ENCODE measurements at places on chromosomes 4 and X.

DNA sequence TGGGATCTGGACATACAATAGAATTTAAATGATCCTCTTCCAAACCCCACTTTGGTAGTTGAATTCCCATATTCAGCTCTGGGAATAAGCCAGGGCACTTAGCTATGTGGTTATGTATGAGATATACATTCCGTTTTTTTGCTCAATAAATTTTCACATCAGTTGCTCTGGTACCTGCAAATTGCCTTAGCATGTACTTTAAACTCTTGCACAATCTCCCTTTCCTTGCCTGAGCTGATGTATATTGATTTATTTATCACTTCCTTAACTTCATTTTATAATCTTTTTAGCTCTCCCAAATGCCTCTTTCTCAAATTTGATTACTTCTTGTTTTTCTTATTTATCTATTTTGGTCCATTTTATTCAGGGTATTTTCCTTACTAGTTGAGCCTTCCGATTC, 90.1 kb upstream of the AGA start:
- DNase-seq: no peak

DNA sequence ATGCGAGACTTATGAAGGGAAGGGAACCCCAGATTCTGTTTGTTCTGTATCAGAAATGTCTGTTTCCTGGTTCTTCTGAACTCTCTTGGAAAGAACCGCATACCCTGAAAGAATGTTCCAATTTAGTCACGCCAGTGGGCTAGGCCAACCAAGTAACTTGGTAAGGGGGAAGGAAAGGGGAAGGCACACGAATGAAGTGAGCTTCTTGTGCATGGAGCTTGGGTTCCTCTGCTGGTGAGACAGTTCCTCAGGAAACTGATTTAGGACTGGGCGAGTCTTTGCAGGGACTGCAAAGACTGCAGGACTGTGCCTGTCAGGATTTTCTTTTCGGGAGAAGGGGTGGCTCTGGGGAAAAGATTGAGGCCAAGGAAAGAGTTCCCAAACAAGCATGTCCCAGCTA, 35.6 kb downstream of the FRMPD3 start:
- DNase-seq: no peak

- DNase-seq: no peak
Observed at GRCh38 chr4:40193016-40193571, 3.7 kb upstream of the RHOH start.

DNA sequence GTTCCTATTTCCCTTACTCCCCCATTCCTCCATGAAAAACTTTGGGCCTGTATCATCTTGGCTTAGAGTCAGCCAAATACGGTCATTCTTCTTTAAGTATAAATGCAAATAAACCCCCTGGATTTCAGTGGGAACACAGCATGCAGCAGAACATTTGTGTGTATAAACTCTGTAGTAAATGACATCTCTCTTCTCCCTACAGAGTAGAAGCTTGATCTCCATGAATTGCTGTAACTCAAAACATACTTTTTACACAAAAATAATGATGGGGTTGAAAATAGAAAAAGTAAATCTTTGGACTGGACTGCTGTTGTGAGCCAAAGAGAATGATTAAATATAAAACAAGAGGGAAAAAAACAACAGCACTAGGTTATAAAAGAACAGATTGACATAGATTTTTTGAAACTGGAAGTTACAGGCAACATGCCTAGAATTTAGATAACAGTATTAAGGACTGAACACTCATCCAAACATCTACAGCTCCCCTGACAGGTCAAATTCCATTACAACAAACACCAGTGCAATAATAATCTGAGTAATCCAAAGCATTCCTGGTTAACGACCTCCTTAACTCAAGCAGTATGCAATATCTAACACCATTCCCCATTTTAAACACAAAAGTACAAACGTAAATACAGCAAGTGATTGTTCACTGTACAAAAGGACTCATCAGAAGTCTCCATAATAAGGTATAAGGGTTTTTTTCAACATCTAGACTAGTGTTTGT, 30.7 kb downstream of the TSPAN5 start:
- DNase-seq: no peak

- DNase-seq: no peak
Observed at GRCh38 chr4:41835321-41835995, 86.9 kb upstream of the PHOX2B start.

DNA sequence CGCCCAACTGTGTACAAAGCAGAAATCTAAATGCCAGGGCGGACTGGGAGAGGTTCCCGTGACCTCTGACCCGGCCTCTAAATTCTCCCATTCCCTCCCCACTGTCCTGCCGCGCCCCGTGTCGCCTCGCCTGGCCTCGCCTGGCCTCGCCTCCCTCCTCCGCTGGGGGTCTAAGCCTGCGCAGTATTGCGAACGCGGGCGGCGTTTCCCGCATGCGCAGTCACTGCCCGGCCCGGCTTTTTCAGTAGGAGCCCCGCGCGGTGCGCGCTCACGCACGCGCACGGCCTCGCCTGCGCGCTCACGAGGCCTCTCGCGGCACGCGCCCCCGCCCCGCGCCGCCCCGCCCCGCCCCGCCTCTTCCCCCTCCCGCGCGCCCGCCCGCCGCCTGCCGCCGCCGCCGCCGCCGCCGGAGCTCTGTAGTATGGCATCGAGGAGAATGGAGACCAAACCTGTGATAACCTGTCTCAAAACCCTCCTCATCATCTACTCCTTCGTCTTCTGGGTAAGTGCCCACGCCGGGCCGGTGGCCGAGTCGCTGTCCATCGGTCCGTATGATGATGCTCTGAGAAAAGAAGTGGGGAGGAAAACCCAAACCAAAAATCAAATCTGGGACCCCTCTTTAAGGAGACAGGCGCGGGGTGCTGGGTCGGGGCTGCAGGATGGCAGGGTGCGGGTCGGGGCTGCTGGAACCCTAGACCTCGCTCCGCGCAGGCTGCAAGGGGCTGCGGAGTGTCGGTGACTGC, at the start of gene TSPAN7:
Gene TSPAN7 (plus strand): TSS at position 417 of the 743 bp plus-strand sequence. CDS start 5 bp downstream, at position 422.
- DNase-seq: peak; percentile 77

DNA sequence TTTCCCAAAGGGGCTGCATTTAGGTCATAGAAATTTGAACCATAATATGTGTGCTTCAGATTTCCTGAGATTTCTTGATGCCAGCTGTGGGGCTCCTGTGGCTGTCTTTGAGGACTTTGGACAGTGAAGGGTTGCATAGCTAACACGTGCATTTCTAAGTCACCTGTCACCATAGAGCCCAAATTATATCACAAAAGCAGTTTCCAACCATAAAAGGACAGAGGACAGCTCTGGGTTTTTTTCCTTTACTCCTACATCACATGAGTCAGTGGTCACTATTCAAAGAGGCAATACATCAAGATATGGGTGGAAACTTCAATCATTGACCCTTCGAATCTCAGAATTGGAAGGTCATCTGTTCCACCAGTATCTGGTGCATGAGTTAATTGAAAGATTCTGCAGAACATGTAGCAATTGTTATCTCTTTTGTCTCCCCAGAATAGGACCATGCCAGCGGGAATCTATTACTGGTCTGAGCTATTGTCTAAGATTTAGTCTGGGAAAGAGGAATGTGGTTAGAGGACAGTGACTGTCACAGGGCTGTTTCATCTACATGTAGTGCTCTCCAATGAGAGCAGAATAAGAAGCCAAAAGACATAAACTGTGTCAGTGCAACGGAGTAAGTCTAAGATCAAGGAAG, 133.5 kb downstream of the AASDH start:
- no peak for DNase-seq

GRCh38 chr4:109702950-109703663, at the start of gene CASP6:
TSS of gene CASP6 (minus strand) at chr4:109703445. CDS start at chr4:109703395, 50 bp downstream.
- peak; percentile 85 for DNase-seq

GRCh38 chrX:71292669-71293365, 8.7 kb upstream of the ITGB1BP2 start:
- no peak for DNase-seq

- DNase-seq: no peak
Observed at GRCh38 chrX:446245-446644, 59.5 kb upstream of the PPP2R3B start.

DNA sequence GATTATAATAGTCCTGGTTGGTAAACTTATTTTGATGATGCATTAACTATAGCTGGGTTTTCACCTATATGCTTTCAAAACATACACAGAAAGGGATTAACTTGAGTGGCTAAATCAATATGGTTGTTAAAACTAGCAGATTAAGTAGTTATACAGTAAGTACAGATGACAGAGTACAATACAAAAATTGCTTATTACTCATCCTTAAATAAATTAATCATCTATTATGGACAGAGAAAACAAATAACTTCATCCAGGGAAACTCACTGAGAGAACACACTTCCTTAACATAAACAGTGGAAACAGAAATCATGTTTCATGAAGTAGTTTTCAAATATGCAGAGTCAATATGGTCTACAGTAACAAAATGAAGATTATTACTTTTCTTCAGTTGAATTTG, 133.4 kb downstream of the AREG start:
- DNase-seq: no peak

- no peak for DNase-seq
Observed at GRCh38 chrX:776061-776460, 145.5 kb downstream of the SHOX start.

DNA sequence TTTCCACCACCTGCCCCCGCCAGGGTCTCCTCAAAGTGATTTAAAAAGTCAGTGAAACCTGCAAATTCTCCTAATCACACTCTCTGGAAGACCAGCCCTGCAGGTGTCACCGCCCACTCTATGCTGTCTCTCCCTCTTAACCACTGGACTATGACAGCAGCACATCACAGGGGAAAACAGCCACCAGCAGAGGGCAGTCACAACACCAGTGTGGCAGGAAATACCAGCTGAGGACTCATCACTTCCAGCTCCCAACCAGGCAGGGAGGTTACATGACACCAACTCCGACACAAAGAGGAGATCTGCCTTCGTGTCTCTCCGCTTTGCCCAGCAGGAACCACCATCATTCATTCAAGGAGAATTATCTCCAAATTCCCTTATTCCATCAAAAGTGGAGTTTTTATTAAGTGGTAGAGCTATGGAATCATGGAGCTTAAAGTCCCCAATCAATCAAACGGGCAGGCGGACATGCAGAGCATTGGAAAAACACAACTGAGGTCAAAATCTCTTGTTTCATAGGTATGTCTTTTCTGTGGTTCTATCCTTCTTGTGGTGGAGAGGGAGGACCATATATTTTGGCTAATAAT, 91.3 kb downstream of the NSUN7 start:
- peak; percentile 68 for DNase-seq

DNA sequence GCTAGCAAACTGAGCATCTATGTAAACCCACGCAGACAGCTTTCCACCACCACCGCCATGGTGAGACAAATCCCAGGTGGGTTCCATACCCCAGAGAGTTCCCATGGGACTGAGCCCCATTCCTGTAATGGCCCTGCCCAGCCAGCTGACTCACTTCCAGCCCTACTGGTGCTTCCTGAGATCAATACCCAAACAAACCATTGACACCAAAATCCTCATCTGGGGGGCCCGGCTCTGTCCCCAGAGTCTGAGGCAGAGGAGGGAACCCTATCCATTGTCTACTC, 30.1 kb upstream of the JAKMIP1 start:
- DNase-seq: no peak

DNA sequence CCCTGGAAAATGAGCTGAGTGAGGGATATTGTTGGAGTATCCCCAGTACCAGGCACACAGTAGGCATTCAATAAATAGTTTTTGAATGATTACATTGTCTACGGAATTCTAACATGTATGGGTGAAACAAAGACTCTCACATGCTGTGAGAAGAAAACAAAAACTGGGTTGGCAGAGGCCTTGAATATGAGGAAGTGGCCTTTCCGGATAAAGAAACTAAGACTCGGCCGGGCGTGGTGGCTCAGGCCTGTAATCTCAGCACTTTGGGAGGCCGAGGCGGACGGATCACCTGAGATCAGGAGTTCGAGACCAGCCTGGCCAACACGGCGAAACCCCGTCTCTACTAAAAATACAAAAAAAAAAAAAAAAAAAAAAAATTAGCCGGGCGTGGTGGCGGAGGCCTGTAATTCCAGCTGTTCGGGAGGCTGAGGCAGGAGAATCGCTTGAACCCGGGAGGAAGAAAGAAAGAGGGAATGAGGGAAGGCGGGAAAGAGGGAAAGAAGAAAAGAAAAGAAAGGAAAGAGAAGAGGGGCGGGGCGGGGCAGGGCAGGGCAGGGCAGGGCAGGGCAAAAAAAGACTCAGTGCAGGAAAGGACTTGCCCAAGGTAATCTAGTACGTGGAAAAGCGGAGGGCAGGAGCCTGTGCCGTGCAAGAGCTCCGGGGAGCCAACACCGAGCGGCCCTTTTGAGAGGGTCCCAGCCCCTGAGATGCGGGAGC, 689 bp upstream of the TMA16 start:
- no peak for DNase-seq

DNA sequence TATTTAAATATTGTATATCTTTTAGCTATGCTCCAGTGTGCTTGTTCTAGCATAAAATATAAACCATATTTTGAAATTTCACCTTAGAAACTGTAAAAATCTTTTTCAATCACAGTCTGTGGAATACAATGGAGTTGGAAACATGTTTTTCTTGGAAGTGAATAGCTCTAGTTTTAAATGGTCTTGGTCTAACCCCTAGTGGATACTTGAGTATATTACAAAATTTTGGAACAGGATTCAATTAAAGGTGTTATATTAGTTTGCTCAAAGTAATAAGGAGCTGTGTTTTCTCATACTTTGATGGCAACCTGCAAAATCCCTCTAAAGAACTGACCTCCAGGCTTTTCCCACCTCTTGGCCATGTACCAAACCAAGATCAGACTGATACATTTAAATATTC, 48.2 kb downstream of the STK26 start:
- no peak for DNase-seq

- no peak for DNase-seq
Observed at GRCh38 chr4:54764476-54764875, 106.7 kb downstream of the KIT start.

DNA sequence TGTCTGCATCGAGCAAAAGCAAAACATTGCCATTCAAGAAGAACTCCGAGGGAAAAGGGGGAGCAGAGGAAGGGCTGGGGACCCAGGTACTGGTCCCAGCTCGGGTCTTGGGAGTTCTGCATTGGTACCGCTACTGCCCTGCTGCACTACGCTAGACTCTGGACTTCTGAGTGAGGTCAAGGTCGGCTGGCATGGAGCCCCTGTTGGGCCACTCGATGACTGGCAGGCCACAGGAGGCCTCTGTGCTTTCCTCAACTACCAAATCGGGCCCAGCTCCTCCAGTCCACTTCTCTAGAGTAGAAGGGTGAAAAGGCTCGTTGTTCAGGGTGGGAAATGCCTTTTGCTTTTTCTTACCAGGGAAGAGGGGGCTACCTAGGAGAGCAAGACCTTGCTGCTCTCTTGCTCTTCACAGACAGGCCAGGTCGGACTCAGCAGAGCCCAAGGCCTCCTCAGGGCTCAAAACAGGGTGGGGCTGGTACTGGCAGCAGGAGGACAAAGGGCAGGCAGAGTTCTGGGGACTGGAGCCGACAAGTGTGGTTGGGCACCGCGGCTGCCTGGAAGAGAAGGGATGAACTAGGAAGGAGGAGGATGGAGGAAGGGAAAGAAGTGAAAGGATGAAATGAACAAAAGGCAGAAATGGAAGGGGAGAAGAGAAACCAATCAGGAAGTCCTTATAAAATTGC, 8.9 kb upstream of the IRAK1 start:
- DNase-seq: no peak

DNA sequence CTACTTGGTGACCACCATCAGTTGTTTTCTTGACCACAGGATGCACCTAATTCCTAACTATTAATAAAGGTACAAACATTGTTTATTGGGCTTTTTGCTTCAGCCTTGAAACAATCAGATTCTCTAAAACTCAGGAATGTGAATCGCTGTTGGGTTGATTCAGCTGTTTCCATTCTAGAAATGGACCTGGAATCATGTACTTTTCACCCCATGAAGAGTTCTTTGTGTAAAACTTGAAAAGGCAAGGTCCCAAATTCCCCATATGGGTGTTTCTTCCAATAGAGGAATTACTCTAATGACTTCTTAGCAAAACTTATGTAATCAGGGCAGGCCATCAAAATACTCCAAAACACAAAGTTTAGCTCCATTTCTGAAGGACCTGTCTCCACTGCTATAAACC, 7.4 kb downstream of the AFAP1 start:
- DNase-seq: no peak
